Activated CD4-positive, alpha-beta T cell treated with anti-CD3 and anti-CD28 coated beads for 4 hours (primary cell): ENCODE measurements at places on chromosomes 7 and 10.

DNA sequence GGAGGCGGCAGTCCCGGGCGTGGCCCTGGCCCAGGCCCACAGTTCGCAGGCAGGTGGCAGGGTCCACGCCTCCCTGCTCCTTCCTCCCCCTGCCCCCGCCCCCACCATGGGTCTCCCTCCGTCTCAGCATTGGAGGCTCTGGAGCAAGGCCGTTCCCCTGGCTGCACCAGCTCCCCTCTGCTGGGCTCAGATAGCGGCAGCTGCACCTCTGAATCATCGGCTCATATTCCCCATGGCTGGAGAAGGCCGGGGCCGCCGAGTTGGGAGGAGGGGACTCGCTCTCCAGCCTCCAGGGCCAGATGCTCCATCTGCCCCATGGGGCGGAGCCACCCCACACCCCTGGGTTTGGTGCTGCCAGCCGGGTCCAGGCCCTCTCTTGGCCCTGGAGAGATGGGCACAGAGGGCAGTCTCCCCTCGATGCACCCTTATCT, 145.0 kb downstream of the ELFN1 start:
- DNase-seq = no peak

DNA sequence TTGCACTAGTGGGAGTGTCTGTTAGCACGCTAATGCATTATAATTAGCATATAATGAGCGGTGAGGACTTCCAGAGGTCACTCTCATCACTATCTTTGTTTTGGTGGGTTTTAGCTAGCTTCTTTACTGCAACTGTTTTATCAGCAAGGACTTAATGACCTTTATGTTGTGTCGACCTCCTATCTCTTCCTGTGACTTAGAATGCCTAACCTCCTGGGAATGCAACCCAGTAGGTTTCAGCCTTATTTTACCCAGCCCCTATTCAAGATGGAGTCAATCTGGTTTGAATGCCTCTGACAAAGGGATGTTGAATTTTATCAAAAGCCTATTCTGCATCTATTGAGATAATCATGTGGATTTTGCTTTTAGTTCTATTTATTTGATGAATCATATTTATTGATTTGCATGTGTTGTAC, 22.5 kb upstream of the ZNF518A start:
- DNase-seq = no peak

DNA sequence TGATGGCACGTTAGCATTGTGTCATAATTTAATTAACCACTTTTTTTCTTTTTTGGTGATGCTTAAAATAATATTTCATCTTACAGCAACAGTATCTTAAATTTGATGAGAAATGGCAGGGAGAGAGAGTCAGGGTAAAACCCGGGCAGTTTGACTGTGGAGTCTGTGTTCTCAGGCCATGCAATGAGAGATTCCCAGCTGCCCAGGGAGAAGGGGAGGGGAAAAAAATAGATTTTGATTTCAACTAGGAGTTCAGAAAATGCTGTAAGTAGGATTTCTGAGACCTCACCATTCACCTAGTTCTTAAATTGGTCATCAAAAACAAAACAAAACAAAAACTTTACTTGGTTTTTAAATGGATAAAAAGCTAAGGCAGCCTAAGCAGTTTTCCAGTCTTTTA, 37.4 kb upstream of the XPNPEP1 start:
- DNase-seq = no peak

GRCh38 chr7:71251706-71252105, 119.8 kb downstream of the GALNT17 start:
- no peak for DNase-seq

DNA sequence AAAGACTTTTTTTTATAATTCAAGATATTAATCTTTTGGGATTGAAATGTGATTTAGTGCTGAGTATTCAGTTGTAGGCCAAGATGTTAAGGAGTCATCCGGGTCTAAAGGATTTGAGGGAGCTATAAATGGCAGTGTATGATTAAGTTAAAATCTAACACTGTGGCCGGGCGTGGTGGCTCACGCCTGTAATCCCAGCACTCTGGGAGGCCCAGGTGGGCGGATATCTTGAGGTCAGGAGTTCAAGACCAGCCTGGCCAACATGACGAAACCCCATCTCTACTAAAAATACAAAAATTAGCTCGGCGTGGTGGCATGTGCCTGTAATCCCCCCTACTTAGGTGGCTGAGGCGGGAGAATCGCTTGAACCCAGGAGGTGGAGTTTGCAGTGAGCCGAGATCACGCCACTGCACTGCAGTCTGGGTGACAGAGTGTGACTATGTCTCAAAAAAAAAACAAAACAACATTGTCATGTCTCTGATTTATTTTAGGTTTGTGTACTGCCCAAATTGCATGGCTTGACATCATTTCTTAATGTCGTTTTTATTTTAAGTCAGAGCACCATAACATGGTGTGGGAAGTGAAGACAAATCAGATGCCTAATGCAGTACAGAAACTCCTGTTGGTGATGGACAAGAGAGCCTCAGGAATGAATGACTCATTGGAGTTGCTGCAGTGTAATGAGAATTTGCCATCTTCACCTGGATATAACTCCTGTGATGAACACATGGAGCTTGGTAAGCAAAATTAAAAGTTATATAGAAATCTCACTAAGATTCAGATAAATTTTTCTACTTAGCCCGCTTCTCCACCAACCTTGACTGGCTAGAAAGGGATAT, 10.7 kb downstream of the HBP1 start:
- DNase-seq = no peak

DNA sequence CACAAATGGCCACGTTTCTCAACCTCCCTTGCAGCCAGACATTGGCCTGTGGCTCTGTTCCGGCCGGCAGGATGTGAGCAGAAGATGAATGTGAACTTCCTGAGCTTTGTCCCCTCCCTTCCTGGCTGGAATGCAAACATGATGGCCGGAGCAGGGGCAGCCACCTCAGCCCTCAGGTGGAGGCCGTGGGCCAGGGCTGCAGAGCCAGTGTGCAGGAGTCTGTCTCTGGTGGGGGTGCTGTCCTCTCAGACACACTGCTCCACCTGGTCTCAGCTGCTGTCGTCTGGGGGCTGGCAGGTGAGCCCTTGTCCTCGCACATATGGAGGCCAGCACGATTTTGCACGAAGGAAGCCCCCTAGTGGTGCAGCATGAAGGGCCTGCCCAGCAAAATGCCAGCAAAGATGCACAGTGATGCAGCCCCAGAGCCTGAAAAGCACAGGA, 25.3 kb upstream of the PWWP2B start:
- DNase-seq = no peak

GRCh38 chr7:142720172-142720773, 29.0 kb upstream of the PRSS1 start:
- no peak for DNase-seq

DNA sequence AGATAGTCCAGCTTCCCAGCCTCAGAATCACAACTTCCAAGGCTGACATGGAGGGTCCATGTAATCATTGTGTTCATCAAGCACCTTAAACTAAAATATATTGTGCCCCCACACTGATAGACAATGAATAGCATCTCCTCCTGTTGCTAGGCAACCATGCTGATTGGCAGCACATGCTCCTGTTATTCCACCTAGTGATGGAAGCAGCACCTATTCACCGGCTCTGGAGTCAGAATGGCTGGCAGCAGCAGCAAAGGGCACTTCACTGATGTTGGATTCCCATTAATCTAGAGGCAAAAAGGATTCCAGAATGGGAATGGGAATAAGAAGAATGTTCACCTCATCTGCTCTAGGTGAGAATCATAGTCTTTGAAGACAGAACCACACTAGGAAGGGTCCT, 55.0 kb downstream of the RELN start:
- no peak for DNase-seq

DNA sequence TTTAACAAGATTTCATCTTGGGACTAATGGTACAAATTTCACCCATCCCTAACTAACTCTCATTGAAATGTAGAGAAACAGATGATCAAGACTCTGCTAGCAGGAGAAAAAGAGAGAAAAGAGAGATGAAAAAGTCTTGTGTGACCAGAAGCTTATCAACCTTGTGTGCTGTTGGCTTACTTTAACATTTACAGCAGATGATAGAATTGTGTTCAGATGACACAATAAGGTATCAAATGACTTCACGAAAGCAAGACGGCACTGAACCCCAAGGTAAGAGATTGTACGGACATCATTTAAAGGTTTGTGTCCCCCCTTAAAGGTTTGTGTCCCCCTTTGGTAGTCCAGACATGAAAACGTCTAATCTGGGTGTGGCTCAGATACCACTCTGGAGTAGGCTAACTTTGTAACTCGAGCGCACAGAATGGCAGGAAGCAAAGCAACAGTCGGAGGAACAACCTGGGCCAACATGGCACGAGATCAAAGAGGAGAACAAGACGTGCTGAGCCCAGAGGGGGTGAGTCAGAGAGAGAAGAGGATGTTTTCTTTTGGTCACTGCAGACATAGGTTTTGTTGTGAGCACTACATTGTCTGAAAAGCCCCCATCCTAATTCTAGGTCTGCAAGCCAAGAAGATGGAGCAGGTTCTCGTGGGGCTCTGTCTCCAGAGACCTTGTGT, 10.4 kb upstream of the LMBR1 start:
- peak; percentile 15 for DNase-seq

DNA sequence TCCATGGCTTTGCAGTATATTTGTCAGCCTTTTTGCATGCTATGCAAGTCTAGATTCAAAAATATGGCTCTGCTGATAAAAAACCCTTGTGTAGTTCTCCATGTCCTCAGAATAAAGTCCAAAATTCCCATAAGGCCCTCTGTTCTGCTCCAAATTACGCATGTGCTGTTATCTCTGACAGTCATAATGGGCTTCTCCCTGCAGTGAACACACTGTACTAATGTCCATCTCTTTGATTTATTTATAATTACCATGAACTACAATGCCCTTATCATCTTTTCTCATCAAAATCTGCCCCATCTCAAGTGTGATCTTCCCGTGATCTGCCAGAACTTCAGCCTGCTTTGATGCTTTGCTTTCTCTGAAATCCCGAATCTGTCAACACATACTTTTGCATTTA, 87.7 kb downstream of the TSPAN12 start:
- no peak for DNase-seq

- no peak for DNase-seq
Measured at GRCh38 chr10:42980553-42981357, 96.1 kb upstream of the RET start.

GRCh38 chr7:117010375-117011133, 57.3 kb downstream of the ST7 start:
- no peak for DNase-seq

GRCh38 chr7:150428671-150429451, 21.6 kb upstream of the GIMAP8 start:
- no peak for DNase-seq

GRCh38 chr10:81898518-81898917, 23.5 kb downstream of the NRG3 start:
- DNase-seq = no peak

GRCh38 chr7:32062150-32062549, 8.1 kb downstream of the PDE1C start:
- no peak for DNase-seq

DNA sequence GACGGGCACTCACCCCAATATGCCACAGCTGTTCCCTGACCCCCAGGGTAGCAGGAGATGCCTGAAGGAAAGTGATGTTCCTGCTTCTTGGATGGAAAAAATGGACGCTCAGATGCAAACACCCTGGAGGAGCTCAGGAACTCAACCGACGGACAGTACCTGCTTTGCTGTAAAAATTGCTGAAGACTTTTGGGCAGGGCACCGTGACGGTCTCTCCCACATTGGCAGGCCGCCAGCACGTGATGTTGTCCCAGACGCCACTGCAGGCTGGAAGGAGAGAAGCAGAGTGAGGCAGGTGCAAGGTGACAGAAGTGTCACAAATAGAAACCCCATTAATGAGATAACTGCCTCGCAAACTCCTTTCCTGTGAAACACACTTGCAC, 35.0 kb downstream of the VIPR2 start:
- no peak for DNase-seq

GRCh38 chr10:54415483-54415882, 385.5 kb downstream of the PCDH15 start:
- no peak for DNase-seq

GRCh38 chr7:33933611-33934281, 28.4 kb downstream of the BMPER start:
- no peak for DNase-seq

GRCh38 chr10:87961314-87961713, 97.9 kb downstream of the PTEN start:
- DNase-seq = no peak

GRCh38 chr10:78910886-78911285, 157.9 kb upstream of the ZMIZ1 start:
- no peak for DNase-seq

DNA sequence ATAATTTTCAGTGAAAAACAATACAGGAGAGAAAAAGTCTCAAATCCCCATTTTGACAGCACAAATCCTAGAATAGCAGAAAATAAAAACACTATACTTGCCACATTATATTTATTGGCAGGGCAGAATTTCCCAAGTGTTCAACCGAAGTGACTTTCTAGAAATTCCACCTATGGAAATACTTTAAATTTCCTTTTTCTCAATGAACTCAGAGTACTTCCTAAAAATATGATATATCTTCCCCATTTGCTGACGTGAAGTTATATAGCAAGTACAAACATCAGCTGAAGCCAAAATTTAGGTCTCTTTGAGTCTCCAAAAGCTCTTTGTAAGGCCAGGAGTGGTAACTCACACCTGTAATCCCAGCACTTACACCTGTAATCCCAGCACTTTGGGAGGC, 83.3 kb downstream of the NT5C2 start:
- DNase-seq = no peak

GRCh38 chr10:125037145-125037877, 95.4 kb downstream of the ZRANB1 start:
- DNase-seq = no peak

DNA sequence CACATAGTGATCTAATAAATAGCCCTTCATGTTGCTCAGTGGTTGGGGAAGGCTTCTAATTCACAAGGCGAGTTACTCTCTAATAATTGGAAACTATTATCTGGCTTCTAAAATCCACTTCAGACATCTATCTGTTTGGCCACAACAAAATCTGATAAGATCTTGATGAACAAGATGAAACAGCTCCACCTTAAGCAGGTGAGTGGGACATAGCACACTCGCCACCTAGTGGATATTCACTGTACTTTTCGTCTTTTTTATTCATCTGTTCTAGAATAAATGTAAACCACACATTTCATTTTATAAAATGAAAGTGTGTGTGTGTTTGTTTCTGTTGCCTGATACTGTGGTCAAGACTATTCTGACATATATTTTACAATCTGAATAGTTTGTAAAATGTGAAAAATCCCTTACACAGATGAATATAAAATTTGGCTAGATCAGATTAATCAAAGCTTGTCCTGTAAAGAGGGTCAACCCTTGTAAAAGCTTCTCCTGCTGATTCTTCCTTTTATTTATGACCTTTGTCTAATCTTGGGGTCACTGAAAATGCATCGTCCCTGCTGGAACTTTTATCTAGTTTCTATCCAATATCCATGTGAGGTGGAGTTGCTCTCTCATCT, 26.5 kb upstream of the CNTNAP2 start:
- DNase-seq = no peak

DNA sequence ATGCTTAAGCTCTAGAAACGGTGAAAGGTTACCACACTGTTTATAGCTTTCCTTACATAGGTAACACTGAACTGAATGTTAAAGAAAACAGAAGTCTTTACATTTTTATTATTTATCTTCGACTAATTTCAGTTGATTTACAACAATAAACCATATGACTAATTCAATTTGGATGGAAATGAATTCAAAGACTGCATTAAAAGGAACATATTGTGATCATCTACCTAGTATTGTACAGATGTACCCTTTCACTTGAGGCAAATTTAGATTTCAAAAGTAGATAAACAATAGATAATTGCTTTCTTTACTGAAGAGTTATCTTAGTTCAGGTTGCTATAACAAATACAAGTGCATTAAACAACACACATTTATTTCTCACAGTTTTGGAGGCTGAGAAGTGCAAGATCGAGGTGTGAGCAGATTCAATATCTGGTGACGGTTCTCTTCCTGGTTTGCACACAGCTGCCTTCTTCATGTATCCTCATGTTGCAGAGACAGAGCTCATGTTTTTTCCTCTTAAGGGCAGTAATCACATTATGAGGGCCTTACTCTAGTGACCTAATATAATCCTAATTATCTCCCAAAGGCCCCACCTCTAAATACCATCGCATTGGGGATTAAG, 15.0 kb upstream of the ARMC3 start:
- no peak for DNase-seq
